ENCODE measurements at places on chromosomes 1 and 21. TPM values are rescaled to one million over a fixed set of nuclear protein-coding genes. Genes with fewer than 3 reads are reported as not detected.

GBP5 gene
- total RNA-seq = under 0.01 TPM

DNAI4 gene
- 12.1 TPM for total RNA-seq

TCEA3 gene
- total RNA-seq = 37.5 TPM

IL12RB2 gene
- total RNA-seq = not detected

PODN gene
- 67.5 TPM for total RNA-seq

PCP4 gene
- not detected for total RNA-seq

B3GALT5 gene
- total RNA-seq = under 0.01 TPM

DEPDC1 gene
- total RNA-seq = 8.8 TPM

NCF2 gene
- total RNA-seq = 2.6 TPM

OR10J1 gene
- not detected for total RNA-seq

IL19 gene
- total RNA-seq = not detected

VANGL2 gene
- not detected for total RNA-seq

HCRTR1 gene
- total RNA-seq = not detected

MAD2L2 gene
- total RNA-seq = 43.4 TPM

PSMD4 gene
- 240 TPM for total RNA-seq

ITPKB gene
- total RNA-seq = 15.9 TPM

SNRPE gene
- total RNA-seq = 46.2 TPM

ANGPTL1 gene
- total RNA-seq = 4.1 TPM

CHIA gene
- total RNA-seq = not detected

TFF3 gene
- total RNA-seq = not detected

MANEAL gene
- total RNA-seq = 0.50 TPM

B3GALT2 gene
- 1.3 TPM for total RNA-seq

NMNAT2 gene
- total RNA-seq = under 0.01 TPM

AMY1C gene
- total RNA-seq = not detected

PEA15 gene
- total RNA-seq = 84.7 TPM

PGLYRP3 gene
- not detected for total RNA-seq

OR2T29 gene
- total RNA-seq = not detected

SHE gene
- total RNA-seq = under 0.01 TPM

DMRTA2 gene
- total RNA-seq = not detected

YOD1 gene
- total RNA-seq = 6.2 TPM

ETV3L gene
- not detected for total RNA-seq

GPR52 gene
- total RNA-seq = 0.66 TPM

BTG2 gene
- 26.3 TPM for total RNA-seq

FAM72D gene
- 0.26 TPM for total RNA-seq

MSH4 gene
- total RNA-seq = 0.66 TPM

ZC3H11A gene
- total RNA-seq = 98.6 TPM

HHIPL2 gene
- total RNA-seq = 0.33 TPM

CAMSAP2 gene
- total RNA-seq = 21.8 TPM

INSRR gene
- not detected for total RNA-seq

ARTN gene
- not detected for total RNA-seq

GJB3 gene
- total RNA-seq = not detected

ESPN gene
- total RNA-seq = not detected

PRRX1 gene
- total RNA-seq = 121 TPM

Data from fibroblast of lung (primary cell).